Keratinocyte (primary cell): ENCODE measurements at places on chromosomes 12 and 14. TPM values are rescaled to one million over a fixed set of nuclear protein-coding genes. Genes with fewer than 3 reads are reported as not detected.

DNA sequence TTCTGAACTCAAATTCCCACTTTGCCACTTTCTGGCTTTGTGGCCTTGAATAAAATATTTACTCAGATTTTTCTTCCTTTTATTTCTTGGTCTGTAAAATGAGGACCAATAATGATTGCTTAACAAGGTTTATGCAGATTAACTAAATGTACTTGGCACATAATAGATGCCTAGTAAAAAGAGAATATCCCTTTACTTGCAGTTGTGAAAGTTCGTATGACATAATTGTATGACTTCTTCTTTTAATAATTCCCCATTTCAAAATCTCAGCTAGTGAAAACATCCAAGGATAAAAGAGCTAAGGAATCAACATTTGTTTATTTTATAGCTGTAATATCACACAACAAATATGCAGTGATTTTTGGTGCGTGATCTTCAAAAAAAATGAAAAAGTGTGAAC, 215.6 kb upstream of the ATP2B1 start:
- DNase-seq: no peak

MANSC4 gene
- 0.18 to 0.67 TPM (median 0.59 TPM) in 3 replicates for polyA plus RNA-seq

GLIPR1L1 gene
- not detected in 3 replicates for polyA plus RNA-seq

GRCh38 chr14:88164906-88165534, 158.0 kb downstream of the KCNK10 start:
- no peak for DNase-seq

RNASE1 gene
- 0.09 TPM in 1 of 3 replicates, not detected in the others for polyA plus RNA-seq

DNA sequence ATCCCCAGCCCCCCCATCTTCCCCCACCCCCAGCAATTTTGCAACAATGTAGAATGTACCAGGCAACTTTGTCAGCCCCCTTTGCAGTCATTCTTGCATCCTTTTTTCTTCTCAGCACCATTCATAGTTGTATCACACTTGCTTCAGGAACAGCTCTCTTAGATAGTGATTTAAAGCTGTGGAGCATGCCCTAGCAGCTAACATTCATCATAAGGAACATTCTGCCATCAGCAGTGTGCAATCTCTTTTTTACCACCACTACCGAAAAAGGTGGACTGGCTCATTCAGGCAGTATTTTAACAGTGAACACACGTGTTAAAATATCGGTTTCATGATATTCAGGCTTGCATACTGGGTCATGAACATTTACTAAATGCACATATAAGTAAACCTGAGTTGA, 45.1 kb downstream of the MARK3 start:
- DNase-seq: no peak

SLC5A8 gene
- not detected in 3 replicates for polyA plus RNA-seq

- no peak for DNase-seq
Observed at GRCh38 chr12:94775710-94776109, 125.4 kb upstream of the TMCC3 start.

DNA sequence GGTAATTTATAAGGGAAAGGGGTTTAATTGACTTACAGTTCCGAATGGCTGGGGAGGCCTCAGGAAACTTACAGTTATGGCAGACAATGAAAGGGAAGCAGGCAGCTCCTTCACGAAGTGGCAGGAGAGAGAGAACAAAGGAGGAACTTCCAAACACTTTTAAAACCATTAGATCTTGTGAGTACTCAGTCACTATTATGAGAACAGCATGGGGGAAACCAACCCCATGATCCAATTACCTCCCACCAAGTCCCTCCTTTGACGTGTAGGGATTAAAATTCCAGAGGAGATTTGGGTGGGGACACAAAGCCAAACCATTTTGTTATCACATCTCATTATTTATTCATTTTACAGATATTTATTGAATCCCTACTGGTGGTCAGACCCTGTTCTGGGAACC, 822.8 kb downstream of the GALC start:
- DNase-seq: no peak

OTUB2 gene
- 2.6 to 4.8 TPM (median 3.5 TPM) in 3 replicates for polyA plus RNA-seq

- DNase-seq: no peak
Observed at GRCh38 chr12:15038137-15038536, 65.3 kb downstream of the PDE6H start.

DNA sequence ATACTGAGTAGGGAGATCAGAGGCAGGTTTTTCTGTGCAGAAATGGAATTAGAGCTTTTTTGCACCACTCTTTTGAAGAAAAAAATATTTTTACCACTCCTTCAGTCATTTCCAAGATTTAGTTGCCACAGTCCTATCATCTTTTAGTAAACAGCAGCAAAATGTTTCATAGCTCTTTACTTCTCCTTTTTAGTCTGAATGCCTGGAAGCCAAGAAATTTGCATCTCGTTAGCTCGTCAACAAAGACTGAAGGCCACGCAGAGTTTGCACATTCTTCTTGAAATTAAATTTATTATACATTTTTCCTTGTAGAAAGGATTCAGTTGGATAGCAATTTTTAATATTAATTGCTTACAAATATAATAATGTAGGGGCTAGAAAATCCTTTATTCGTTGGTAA, 544.5 kb upstream of the ATP2B1 start:
- no peak for DNase-seq

GRCh38 chr12:14868916-14869506, 16.6 kb downstream of the MGP start:
- DNase-seq: no peak

CD4 gene
- 0.01 to 0.05 TPM in 2 of 3 replicates, not detected in the other for polyA plus RNA-seq

ZDHHC22 gene
- not detected in 3 replicates for polyA plus RNA-seq

DNA sequence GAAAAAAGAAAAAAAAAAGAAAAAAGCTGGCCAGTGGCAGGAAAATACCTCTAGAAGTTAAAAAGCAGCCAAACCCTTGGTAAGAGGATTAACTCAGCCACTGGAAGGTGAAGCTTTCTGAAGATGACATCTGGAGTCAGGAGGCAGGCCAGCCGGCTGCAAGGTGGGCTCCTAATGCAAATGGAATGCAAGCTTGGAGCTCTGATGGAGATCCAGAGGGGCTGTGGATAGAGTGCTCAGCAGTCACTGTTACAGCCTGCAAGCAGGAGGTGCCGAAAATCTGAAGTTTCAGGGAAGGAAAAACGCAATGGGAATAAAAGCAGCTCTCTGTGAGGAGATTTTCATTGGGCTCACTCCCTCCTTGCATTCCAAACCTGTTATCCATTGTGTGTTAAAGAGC, 41.0 kb downstream of the GSC start:
- DNase-seq: no peak

DNA sequence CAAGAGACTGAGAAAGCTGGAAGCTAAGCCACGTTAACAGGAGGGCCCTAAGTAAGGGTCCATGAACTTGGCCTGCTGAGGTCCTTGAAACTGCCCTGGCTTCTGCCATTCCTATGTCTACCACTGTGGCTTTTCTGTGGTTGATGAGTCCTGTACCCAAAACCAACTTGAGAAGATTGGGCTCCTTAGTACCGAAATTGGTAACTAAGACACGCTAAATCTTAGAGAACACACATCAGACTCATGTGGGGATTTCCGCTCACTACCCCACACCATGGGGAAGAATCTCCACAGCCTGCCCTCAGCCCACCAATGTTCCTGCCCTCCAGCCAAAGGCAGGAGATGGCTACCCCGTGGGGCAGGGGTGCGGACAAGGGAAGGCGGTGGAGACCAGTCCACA, 232.9 kb downstream of the SPTSSA start:
- no peak for DNase-seq

DNA sequence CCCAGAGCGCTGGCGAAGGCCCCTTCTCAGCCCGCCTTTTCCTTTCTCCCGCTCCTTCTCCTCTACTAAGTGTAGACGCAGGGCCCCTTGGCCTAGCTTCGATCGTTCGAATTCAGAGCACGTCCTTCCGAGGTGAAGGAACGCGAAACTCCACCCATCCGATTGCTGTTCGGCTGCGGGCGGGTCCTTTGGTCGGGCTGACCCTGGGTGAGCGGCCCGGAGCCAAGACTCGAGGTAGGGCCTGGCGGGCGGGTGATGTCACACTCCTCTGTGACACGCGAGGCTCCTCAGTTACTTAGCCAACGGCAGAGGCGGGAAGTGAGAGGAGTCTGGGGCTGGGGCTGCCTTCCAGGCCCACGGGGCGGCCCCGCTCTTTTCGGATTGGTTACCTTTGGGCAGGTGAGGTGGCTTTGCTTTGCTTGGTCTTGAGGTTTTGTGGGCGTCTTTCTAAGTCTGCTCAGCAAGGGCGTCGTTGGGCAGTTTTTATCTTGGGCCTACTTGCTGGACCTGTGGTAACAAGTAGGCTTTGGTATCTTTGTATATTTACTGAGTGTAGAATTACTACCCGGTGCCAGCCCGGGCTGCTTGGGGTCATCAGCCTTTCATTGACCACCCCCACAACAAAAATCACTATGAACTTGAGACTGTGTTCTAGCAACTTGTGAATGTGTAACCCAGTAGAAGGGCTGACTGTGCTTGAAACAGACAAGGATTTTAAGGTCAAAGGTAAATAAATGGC, 694 bp downstream of the TMBIM6 start:
- DNase-seq: peak; percentile 45

CLECL1 gene
- not detected in 3 replicates for polyA plus RNA-seq

DNA sequence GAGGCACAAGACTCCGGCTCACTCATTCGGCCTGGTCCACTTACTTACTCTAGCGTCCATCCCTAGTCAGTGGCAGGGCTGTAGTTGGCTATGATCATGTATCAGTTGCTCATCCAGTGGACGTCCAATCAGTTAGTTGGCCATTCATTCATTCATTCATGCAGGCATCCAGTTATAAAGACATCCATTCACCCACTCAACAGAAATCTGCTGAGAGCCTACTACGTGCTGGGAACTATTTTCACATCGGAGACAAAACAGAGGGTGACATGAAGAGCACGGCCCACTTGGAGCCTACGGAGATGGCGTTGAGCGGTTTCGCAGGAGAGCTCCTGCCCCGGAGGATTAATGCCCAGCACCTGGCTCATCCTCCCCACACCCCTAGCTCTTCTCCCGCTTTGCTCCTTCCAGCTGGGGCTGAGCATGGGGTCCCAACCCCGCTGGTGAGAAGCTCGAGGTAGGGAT, 49.7 kb downstream of the SNAPC1 start:
- DNase-seq: no peak

GRCh38 chr14:29846339-29847055, 81.2 kb downstream of the PRKD1 start:
- no peak for DNase-seq

DNA sequence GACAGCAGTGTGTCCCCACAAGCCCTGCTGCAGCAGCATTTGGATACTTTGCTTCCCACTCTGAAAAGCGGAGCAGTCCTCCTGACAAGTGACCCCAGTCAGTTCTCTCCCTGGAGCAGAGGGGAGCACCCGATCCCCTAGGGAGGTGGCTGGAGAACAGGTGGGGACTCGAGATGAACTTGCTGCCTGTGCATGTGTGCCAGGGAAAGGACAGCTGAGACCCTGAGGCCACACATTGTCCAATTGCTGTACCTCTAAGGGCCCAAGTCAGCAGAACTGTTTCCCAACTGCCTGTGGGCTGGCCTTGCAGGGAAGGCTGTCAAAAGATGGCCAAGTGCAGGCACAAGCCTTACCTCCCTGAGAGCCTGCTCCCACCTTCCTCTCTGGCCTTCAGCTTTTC, 55.1 kb downstream of the IFT43 start:
- no peak for DNase-seq

RBMS2 gene
- 46.2 to 83.0 TPM (median 64.5 TPM) in 3 replicates for polyA plus RNA-seq

DNA sequence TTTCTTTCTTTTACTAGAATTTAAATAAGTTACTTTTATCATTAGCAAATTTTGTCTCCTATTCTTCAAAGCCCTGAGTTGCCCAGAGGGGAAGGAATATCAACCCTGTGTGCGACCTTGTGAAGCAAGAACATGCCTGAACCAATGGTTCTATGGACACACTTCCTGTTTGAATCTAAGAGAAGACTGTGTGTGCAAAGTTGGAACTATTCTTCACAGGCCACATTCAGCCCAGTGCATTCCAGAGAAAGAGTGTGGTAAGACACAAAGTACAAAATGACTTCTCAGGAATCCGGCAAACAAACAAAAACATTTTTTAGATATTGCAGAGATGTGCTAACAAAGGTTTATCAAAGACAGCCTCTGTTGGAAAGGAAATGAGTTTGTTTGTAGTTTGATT, 90.8 kb upstream of the PTPRQ start:
- peak; percentile 2 for DNase-seq
